MG63 (cell line): ENCODE measurements at places on chromosomes 2 and 18. TPM values are rescaled to one million over a fixed set of nuclear protein-coding genes. Genes with fewer than 3 reads are reported as not detected.
A peak's percentile ranks its signal among the peaks of the same experiment; 100 is the strongest.

DNA sequence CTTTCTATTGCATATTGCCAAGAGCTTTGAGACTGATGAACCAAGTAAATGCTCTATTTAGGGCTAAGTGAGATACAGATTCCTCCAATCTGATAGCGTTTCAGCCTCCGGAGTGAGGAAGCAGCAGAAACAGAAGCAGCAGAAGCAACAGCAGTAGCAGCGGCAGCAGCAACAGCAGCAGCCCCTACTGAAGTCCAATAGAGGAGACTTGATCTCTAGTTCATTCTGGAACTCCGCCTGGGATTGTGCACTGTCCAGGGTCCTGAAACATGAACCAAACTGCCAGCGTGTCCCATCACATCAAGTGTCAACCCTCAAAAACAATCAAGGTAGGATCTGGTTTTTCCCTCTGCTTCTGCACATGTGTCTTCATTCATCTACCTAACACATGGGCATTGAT is at the start of gene DPP10:
Gene DPP10, plus strand, starts transcription at position 132 of the 400 bp plus-strand sequence.
- DNase-seq: peak; percentile 32

DNA sequence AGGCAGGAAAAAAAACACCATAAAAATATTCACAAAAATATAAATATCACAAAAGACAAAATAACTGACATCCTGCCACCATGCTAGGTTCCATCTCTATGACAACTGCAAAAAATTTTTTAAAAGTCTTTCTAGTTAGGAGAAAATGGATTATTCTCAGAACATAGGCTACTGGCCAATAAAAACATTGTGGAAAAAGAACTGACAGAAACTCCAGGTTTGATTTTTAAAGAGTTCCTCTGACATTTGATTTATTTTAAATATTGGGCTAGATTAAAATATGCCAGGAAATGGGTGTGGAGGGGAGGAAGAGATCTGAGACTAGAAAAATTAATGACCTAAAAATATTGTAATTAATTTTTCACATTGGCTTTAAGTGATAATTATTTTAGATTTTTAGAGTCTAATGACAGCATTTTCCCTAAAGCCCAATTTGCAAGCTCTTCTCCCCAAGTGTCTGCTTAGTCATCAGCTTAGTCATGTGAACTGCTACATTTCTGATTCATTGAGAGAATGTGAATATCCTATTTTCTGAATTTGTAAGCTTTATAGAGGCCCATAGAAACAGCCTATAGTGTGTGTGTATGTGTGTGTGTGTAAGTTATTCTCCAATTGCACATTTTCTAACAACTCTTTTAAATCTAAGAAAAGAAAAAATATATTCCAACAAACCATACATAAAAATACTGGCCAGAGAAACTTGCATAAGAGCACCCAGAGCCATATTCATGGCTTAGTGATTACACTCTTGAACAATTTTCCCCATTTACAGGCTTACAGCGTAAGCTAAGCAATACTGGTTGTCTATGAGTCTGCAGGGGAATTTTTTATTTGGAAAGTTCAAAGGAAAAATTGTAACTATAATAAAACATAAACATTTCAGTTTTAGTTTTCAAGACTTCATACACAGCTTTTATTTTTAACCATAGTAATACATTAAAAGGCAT is 48.4 kb downstream of the TMEFF2 start:
- no peak for DNase-seq

DNA sequence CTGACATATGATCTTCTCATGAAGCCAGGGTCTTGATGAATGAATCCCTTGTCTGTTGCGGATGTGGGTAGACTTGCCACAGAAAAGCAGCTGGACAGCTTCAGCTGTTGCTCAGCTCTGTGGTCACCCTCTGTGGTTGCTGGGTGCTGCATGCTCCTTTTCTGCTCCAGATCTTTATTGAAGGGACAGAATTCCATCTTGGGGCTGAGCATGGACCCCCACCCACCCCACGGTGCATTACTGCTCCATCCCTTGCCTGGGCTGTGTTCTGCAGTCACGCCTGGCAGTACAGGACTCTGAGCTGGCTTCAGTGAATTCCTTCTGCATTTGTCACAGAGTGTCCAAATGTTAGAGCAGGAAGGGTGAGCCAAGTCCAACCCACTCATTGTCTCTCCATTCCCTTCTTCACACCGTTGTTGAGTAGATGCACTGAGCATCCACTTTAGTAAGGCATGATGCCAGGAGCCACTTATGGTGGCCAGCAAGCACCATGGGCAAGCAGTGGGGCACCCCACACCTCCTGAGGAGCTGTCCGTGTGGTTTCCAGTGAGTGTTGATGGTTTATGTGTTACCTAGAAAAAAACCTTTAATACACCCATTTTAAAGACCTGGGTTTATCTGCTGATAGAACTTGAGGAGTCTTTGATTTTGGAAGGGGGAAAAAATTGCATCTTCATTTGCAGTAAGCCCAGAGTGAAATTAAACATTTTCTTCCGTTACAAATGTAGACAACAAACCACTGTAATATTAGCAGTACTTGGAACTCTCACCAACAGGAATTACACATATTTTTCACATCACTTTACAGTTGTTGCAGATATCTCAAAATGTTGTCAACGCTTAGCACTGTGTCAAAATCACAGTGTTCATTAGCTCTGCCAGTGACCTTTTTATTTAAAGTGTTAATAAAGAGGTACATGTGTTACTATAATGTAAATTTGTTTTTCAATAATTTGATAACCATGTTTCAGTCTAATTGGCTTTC is 14.7 kb upstream of the ITGB6 start:
- DNase-seq: peak; percentile 86

CAPN14 gene
- not detected in 2 replicates for total RNA-seq

DNA sequence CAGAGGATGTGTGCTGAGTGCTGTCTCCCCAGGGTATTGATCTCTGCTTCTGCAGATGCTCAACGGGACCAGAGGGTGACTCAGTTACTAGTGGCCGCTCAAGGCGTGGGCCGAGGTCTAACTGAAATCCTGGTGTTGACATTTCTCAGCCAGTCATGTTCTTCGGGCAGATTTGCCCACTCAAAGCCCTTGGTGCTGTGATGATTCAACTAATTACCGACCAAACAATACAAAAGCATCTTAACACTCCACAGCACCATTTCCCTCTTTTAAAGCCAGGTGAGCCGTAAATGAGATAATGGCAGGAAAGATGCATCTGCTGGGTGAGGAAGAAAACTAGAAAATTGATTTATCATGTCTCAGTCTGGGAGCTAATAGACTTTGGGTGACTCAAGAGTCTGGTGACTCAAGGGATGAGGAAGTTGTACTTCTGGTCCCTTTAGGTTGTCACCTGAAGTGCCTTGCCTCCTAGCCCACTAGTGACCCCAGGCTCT is 32.7 kb upstream of the PRLH start:
- no peak for DNase-seq

- no peak for DNase-seq
Observed at GRCh38 chr18:25982153-25982552, 108.3 kb downstream of the SS18 start.

DNA sequence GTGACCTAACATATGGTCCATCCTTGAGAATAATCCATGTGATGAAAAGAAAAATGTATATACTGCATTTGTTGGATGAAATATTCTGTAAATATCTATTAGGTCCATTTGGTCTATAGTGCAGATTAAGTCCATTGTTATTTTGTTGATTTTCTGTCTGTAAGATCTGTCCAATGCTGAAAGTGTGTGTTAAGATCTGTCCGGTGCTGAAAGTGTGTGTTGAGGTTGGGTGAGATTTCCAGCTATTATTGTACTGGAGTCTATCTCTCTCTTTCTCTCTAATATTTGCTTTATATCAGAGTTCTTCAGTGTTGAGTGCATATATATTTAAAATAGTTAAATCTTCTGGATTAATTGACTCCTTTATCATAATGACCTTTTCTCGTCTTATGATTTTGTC is 828.8 kb upstream of the CRIM1 start:
- DNase-seq: no peak

UPP2 gene
- total RNA-seq: not detected in 2 replicates

FOXD4L1 gene
- not detected in 2 replicates for total RNA-seq
